ENCODE measurements at places on chromosomes 4 and X.
A peak's percentile ranks its signal among the peaks of the same experiment; 100 is the strongest.

- DNase-seq, result no peak
Observed at GRCh38 chrX:38796946-38797345, 4.3 kb upstream of the MID1IP1 start.

DNA sequence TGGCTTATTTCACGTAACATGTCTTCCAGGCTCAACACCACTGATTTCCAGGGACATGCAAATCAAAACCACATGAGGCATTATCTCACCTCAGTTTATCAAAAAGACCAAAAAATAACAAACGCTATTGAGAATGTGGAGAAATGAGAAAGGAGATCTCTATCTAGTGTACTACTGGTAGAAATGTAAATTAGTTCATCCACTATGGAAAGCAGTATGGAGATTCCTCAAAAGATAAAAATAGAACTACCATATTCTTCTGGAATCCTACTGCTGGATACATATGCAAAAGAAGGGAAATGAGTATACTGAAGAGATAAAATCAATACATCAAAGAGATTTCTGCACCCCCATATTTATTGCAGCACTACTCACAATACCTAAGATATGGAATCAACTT is 329.6 kb upstream of the NDST3 start:
- DNase-seq, result no peak

GRCh38 chrX:13256603-13257002 is 63.2 kb downstream of the ATXN3L start:
- no peak for DNase-seq

- DNase-seq, result no peak
Observed at GRCh38 chr4:79604152-79604551, 196.1 kb upstream of the GK2 start.

GRCh38 chrX:56231537-56232090 is 542 bp upstream of the KLF8 start:
- no peak for DNase-seq

DNA sequence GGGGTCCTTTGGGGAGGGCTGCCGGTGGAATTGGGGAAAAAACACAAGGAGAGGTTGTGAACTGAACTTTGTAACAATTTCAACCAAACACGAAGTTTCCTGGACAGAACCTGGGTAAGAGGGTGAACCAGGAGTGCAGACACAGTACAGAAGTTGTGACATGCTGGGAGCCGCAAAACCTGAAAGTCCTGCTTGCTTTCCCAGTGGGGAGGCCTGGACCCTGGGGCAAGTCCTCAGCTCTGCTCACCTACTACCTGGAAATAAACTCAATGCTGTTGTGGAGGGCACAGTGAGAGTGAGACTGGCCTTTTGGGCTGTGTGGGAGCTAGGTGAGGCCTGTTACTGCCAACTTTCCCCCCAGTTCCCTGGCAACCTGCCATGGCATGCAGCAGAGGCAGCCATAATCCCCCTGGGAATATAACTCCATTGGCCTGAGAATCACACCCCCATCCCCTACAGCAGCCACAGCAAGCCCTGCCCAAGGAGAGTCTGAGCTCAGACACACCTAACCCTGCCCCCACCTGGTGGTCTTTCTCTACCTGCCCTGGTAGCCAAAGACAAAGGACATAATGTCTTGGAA is 162.8 kb downstream of the THOC2 start:
- no peak for DNase-seq

DNA sequence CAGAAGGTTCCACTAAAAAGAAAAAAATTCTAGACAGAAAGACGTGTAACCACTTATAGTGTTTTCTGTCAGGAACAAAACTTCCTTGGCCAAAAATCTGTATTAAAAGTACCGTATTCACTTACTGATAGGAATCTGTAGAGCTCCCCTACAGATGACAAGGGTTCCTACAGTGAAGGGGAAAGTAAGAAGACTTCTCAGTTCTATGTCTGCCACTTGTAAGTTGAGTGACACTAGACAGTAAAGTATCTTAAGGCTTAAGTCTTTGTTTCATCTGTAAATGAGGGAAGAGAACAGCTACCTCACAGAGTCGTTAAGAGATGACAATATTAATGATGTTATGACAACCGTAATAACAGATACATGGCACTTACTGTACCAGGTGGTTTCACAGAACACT is 3.3 kb downstream of the COQ2 start:
- DNase-seq, result no peak

DNA sequence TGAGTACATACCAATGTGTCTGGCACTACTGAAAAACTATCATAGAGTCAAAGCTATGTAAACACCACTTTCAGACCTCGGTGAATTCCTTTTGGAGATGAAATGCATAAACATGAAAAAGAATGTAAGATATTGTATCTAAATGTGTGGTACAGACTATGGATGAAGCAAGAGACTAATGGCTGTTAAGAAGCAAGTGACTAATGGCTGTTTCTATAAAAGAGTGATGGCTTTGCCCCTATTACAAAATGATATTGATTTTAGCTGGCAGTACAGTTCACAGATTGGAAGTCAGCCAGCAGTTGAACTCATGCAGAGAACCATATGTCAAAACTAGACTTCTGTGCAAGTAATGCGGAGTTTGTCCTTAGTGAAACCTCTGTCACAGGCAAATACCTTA is 359.3 kb downstream of the GRXCR1 start:
- peak; percentile 79 for DNase-seq

GRCh38 chr4:77917601-77918000 is 55.0 kb downstream of the MRPL1 start:
- no peak for DNase-seq

DNA sequence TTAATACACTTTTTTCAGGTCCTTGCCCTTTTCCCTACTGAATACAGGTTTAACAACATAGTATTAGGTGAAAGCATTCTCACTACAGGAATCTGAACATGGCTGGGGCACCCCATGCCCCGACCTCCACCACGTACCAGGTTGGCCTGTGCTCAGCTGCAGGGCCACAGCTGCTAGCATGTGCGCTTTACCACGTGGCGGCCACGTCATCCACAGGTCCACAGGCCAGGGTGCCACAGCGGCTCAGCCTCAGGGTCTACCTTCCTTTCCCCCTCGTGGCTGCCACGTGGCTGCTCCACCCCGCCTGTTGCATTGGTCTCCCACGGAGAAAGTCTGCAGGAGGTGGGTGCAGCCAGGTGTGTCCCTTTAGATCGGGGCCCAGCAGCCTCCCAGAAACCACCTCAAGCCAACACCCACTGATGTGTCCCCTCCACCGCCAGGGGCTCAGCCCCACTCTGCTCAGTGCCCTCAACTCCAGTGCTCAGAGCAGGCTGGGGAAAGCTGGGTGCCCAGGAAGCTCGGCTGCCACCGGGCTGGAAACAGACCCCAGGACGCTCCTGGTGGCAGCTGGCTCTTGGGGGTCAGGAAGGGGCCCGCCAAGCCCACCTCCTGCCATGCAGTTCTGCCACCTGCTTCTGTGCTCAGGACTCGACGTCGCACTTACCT is 17.8 kb downstream of the CTBP1 start:
- no peak for DNase-seq

- peak; percentile 5 for DNase-seq
Observed at GRCh38 chr4:16264798-16265197, 38.5 kb upstream of the TAPT1 start.

DNA sequence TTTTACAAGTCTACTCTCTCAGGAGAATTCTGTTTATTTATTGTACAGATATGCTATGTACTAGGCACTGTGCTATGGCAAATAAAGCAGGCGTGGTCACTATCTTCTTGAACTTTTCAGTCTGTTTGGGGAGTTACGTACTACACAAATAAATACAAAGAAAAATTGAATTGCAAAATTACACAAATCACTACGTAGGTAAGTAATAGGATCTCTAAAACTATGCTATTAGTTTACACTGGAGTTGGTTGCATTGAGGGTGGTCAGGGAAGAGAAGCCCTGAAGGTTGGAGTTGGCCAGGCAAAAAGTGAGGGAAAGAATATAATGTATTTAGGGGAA is 75.7 kb downstream of the GAB1 start:
- no peak for DNase-seq

DNA sequence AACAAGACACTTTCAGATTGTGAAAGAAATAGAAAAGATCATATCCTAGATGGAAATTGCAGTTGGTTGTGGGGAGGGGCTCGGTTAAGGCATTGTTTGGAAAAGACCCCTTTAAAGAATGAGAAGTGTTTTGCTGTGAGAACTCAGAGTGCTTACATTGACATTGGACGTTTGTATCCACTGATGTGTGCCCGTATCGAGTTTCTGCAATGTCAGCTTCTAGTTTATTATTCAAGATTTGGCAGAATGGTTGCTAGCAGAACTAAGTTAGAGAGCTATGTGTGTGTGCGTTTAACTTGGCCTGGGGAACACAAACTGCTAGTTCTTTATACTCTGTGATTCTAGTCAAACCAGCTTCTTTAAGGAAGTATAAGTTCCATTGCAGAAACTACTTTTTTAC is 2702.5 kb downstream of the PCDH7 start:
- no peak for DNase-seq

- DNase-seq, result no peak
Observed at GRCh38 chr4:156291317-156291716, 337.7 kb upstream of the CTSO start.
